Stimulated activated CD8-positive, alpha-beta memory T cell treated with anti-CD3 and anti-CD28 coated beads, Interleukin-2, amount 100 ng/mL, for 1 hour (primary cell): ENCODE measurements at places on chromosomes 3 and 15.

DNA sequence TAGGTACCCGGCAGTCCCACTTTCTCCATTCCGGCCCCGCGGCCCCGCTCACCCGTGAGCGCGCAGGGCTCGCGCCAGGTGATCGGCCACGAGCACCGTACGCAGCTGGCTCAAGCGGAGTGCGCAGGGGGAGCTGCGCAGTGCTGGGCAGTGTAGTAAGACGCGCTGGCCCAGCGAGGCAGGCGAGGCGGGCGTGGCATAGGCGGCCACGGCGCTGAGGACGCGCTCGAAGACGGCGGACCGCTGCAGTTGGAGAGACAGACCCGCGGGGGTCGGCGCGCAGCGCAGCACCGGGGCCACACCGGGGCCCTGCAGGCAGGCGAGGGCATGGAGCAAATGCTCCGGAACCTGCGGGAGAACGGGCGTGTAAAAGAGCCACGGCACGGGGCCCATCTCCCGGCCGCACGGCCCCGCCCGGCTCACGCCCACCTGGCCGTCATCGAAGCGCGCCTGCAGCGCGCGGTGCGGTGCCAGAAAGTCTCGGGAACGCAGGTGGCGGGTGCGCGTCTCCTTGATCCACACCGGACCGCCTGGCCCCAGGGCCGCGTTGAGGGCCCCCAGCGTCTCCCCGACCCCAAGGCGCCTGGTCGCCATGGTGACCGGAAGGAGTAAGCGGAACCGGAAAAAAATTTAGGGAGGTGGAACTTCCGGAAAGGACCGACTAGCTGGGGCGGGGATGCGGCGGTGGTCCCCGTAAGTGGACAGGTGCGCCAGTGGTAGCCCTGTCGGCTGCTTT lies at the start of gene DALRD3:
Gene DALRD3 (minus strand): TSS at position 610 of the 736 bp plus-strand sequence. CDS start 16 bp downstream, at position 594.
- DNase-seq = peak; percentile 39

GRCh38 chr3:68764554-68764953 lies 167.8 kb downstream of the TAFA4 start:
- no peak for DNase-seq

DNA sequence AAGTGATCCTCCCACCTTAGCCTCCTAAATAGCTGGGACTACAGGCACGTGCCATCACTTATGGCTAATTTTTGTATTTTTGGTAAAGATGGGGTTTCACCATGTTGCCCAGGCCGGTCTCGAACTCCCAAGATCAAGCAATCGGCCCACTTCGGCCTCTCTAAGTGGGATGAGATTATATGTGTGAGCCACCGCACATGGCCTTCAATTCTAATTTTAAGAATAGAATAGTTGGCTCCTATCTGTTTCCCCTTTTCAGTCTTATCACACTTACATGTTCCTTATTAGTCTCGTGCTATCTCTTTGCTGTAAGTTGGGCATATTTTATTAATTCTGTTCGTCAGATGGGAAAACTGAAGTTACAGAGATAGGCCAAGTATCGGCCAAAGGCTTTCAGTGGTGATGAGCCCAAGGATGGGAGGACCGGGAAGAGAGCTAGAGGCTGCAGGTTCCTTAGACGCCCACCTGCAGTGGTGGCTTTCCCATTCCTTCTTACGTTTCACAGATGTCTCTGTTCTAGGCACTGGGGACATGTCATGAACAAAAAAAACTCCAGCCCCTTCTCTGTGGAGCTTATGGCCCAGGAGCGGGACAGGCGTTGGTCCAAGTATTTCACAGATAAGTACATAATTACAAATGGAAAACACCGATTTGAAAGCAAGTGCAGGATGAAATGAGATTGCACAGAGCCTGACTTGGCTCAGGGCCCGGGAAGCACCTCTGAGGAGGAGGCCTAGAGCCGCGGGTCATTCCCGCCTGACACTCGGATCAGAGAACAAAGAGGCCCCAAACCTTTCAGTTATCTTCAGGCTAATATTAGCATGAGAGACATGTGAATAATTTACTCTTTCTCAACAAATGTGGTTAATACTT lies 91.1 kb upstream of the KLF13 start:
- DNase-seq = no peak

DNA sequence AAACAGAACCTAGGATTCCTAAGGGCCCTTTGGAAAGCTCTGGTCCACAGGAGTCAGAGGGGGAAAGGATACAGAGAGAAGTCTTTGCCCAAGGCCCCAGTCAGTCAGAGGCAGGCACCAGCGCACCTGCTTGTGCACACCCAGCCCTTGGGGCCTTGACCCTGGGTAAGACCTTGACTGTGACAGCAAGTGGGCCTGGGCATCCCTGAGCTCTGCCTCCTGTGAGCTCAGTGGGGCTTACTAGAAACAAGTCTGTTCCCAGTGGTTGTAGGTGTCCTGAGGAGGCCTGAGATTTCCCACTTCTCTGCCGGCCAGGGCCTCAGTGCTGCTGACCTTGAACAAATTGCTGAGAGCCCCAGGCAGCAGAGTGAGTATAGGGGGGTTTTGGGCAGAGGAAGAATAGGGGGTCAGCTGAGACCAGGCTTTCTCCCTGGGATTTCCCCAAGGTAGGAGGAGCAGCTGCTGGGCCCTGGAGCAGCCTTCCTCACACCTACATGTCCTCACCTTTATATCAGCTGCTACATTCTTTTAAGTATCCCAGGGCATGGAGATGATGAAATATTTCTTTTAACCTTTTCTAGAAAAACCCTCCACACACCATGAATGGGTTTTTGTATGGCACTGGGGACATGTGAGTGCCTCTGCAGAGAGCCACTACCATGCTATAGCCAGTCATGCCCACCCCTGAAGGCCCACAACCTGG lies 9.7 kb upstream of the DAG1 start:
- no peak for DNase-seq

GRCh38 chr3:54954022-54954421 lies 26.2 kb upstream of the LRTM1 start:
- no peak for DNase-seq

- DNase-seq = no peak
Measured at GRCh38 chr3:158261371-158261991, 151.6 kb downstream of the RSRC1 start.

- DNase-seq = no peak
Measured at GRCh38 chr3:129937717-129938116, 36.8 kb upstream of the TRH start.

- no peak for DNase-seq
Measured at GRCh38 chr3:174540116-174540908, 318.8 kb upstream of the NAALADL2 start.
